ENCODE measurements at places on chromosomes 16 and 17.
A peak's percentile ranks its signal among the peaks of the same experiment; 100 is the strongest.

- peak; percentile 83 for DNase-seq
Observed at GRCh38 chr17:74457146-74457819, 9.2 kb upstream of the CD300A start.

- DNase-seq = no peak
Observed at GRCh38 chr16:51168755-51169154, 17.7 kb upstream of the SALL1 start.

DNA sequence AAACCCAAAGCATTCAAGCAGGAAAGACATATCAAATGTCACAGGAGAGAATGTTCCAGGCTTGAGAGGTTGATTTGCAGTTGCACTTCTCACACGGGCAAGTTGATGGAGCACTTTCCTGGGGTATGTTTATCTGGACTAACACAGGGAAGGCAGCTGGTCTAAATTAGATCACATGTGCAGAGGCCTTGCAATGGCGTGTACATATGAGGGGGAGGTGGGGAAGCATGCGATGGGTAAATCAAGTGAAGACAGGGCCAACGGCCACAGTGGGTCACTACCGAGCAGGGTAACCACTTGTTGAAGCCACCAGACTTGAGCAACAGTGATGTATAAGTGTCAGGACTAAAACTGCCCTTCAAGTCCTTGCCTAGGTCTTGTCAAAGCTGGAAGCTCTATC, 156.6 kb upstream of the MAF start:
- DNase-seq = no peak

GRCh38 chr16:85911251-85911930, 12.4 kb downstream of the IRF8 start:
- no peak for DNase-seq

- no peak for DNase-seq
Observed at GRCh38 chr16:66374176-66374575, 7.7 kb downstream of the CDH5 start.

- peak; percentile 95 for DNase-seq
Observed at GRCh38 chr16:23835390-23836077, at the start of gene PRKCB. TSS of gene PRKCB (plus strand) at chr16:23835983.

DNA sequence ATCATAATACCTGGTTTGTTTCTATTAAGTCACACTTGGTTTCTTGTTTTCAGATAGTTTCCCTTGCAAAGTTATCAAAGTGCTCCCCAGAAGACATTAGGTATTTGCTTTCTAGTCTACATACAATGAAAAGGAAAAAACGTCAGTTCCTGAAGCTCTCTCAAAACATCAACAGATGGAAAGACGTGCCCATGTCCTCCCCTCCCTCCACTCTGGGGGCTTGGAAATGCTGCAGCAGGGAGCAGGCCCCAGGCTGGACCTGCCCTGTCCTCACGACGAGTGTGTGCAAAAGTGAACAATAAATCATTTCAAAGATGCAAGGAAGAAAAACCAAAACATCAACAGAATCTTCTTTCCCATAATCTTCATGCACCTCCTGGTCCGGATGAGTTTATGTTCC, 118.5 kb downstream of the USP22 start:
- DNase-seq = no peak

DNA sequence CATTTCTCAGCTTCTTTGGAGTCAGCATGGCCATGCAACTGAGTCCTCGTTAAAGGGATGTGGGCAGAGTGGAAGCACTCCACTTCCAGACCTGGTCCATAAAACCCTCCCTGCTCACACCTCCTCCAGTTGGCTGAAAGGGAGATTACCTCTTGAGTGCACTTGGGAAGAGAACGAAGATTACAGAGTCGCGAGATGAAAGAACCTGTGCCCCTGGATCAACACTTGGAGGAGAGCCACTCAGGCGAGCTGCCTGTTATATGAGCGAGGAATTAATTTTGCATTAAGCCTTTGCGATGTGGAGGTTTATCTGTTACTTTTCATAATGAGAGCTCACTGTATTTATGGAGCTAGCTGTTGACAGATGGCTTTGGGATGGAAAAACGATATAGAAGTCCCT, 147.9 kb downstream of the MAF start:
- DNase-seq = no peak

DNA sequence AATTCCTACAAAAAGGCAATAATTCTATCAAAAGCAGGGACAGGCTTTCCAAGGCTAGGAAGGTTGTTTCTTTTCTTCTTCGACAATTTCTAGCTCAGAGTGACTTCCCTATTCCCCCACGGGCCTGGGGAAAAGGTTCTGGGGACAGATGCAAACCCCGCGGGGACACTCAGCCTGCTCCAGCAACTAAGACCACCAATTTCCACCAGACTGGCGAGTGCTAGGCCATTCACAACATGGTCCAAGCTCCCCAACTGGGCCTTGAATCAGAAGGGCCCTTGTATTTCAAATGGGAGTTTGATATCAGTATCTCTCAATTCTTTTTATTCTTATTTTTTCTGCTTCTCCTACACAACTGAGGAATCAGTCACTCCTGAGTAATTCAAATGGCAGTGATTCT, 86.7 kb downstream of the USP31 start:
- DNase-seq = no peak

DNA sequence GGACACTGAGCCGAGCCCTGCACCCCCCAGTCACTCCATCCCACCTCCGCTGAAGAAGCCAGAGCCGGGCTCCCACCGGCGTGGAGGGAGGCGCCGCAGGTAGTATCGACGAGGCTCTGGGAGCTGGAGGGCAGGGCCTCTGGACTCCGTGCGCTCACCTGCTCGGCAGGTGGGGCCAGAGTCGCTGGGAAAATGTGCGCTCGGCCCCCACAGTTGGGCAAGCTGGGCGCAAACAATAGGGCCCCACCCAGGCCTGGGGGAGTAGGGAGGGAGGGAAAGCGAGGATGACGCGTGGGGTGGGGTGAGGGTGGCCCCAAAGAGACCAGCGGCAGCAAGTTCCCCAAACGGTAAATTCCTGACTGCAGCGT, 668 bp downstream of the JUP start:
- DNase-seq = no peak

DNA sequence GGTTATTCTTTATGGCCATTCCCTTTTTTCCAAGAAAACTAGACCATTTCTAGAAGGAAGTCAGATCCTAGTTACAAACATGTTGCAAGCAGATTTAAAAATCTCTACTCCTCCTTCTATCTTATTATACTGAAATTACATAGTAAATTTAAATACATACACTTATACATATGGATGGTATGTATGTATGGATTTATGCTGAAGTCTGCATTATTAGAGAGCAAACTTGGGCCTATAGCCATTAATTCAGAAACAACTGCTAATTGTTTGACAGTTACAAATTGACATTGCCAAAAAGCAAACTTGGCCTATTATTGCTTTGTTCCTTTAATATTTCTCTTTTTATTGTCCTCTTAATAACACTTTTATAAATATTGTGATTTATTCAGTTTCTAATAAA, 67.1 kb downstream of the NFAT5 start:
- DNase-seq = no peak

- no peak for DNase-seq
Observed at GRCh38 chr16:86398201-86398600, 112.1 kb upstream of the FOXF1 start.

GRCh38 chr16:79288066-79288465, 312.5 kb downstream of the MAF start:
- peak; percentile 28 for DNase-seq

DNA sequence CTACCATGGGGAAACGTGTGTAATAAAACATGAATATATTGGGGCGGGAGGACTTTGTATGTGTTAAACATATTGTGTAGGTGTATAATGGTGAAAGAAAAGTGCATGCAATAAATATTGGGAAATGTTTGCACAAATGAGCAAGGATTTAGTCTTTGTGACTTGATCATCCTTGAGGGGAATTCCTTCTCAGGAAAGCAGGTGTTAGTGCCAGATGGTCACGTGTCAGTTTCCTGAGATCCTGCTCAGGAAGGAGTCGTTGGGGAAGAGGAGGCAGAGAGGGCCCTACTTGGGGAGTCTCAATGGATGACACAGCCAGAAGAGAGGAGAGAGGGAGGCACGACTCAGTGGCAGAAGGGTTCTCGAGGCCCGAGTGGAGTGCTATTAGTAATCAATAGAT, 53.2 kb downstream of the MSI2 start:
- DNase-seq = no peak

GRCh38 chr17:78759203-78759968, 22.7 kb downstream of the CYTH1 start:
- DNase-seq = peak; percentile 86

GRCh38 chr16:23491490-23492391, 18.6 kb downstream of the GGA2 start:
- DNase-seq = no peak

DNA sequence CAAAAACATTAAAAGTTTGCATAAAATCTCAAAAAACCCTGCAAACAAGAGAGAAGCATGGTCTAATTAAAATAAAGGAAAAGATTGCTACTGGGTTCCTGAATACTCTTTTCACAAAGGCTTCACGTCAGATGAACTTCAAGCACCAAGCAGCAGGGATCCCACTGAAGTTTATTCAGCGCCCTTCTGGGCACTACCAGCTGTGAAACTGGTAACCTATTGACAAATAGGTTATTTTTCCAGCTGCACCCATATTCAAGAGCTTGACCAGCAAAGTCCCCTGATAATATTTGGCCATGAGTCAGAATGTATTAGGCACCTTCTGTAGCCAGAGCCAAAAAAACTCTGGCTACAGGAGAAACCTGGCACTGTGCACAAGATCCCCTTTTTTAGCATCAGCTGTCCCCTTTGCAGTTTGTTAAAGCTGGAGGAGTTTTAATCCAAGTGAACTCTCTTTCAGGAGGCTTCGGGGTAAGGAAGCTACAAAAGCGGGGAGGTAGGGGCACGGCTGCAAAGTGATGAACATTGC, 60.3 kb downstream of the GRIN2A start:
- no peak for DNase-seq

- no peak for DNase-seq
Observed at GRCh38 chr16:84460406-84461028, 43.9 kb downstream of the MEAK7 start.

GRCh38 chr16:22323173-22323958, 26.2 kb downstream of the POLR3E start:
- no peak for DNase-seq

- DNase-seq = peak; percentile 85
Observed at GRCh38 chr17:50507871-50508572, at the start of gene MYCBPAP. TSS of gene MYCBPAP (plus strand) at chr17:50508439. CDS start at chr17:50508675, 236 bp downstream.

- peak; percentile 27 for DNase-seq
Observed at GRCh38 chr17:55341432-55341831, 76.7 kb downstream of the HLF start.

DNA sequence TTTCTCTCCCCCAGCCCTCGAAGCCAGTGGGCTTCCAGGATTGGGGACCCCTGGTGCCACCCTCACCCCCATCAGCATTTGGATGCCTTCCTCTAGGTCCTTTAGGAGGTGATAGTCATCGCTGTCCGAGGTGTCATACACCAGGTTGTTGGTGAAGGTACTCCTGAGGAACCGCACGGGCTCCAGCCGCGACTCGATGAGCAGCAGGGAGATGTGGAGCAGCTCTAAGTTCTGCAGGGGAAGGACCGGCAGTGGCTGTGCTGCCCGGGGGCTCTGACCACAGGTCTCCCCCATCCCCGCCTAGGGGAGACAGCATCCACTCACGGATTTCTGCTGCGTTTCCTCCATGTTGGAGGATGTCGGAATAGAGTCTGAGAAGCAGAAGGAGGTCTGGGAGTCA, 962 bp downstream of the CSHL1 start:
- DNase-seq = no peak

- DNase-seq = no peak
Observed at GRCh38 chr16:55478827-55479429, at the start of gene MMP2. TSS of gene MMP2 (plus strand) at chr16:55479198. CDS start at chr16:55479480, 282 bp downstream.

DNA sequence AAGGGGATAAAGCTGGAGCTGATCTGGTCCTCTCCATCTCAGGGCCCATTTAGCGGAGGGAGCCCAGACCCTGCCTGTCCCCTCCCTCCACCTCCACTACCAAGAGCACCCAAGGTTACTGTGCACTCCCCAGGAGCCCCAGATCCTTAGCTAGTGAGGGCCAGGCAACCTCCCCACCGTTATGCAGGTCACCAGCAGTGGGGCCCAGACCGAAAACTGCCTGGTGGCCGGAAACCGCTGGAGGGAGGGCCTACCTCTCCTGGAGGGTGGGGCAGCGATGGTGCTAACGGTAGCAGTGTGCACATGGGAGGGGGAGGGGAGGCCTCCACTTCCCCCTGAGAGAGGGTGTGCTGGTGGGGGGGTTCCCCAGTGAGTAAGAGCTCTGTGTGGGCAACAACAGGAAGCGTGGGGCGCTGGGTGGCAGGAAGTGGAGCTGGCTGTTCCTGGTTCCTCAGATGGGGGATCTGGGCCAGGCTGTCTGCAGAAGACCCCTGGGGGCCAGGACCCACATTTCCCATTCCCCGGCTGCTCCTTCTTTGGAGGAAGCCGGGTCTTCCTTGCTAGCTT, 4.4 kb downstream of the FMNL1 start:
- DNase-seq = peak; percentile 98

- DNase-seq = no peak
Observed at GRCh38 chr17:11589716-11590115, 8.6 kb upstream of the DNAH9 start.

GRCh38 chr17:59389066-59389465, 57.6 kb downstream of the YPEL2 start:
- no peak for DNase-seq

DNA sequence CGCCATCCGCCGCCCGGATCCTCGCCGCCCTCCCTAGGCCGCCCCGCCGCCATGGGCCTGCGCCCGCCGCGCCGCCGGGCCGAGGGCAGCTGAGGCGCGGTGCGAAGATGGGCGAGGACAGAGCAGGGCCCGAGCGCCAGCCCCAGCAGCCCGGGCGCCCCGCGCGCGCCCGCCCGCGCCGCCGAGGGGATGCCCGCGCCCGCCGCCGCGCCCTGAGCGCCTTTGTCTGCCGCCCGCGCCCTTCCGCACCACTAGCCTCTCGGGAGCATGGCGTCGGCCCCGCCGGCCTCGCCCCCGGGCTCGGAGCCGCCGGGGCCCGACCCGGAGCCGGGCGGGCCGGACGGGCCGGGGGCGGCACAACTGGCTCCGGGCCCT, 278 bp downstream of the RAB11FIP3 start:
- DNase-seq = no peak

DNA sequence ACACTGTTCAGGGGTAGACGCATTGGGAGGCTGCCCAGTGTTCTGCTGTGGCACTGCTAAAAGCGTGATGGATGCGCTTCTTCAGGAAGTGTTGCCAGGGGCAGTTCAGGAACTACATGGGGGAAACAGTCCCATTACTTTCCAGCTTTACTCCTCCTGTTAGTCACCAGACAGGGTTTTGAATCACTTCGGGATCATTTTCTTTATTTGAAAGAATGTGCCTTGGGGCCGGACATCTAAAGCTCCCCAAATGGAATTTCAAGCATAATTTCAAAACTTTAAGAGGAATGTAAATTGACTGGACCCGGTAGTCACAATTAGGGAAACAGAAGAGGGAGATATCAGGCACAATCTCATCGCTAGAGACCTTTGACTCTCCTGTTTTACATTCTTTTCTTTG, 1.3 kb upstream of the KRTAP2-1 start:
- no peak for DNase-seq

DNA sequence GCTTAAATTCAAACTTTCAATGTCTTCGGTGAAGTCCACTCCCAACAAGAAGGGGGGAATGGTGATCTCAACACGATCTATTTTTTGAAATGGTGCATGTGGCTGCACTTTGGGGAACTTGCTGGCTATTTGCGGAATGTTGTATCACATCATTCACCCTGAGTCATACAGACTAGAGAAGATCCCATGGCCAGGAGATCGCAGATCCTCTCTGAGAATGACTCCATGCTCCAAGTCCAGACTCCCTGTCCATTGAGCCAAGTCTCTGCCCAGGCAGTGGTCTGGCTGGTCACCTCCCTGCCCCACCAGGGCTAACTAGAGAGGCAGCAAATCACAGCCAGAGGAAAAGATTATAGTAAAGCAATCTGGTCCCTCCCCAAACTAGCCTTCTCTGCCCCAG, 120.6 kb downstream of the XYLT1 start:
- DNase-seq = no peak
